ENCODE measurements at places on chromosomes 7 and 10.

GRCh38 chr7:31782411-31782991 is 95.5 kb downstream of the PPP1R17 start:
- DNase-seq: no peak

DNA sequence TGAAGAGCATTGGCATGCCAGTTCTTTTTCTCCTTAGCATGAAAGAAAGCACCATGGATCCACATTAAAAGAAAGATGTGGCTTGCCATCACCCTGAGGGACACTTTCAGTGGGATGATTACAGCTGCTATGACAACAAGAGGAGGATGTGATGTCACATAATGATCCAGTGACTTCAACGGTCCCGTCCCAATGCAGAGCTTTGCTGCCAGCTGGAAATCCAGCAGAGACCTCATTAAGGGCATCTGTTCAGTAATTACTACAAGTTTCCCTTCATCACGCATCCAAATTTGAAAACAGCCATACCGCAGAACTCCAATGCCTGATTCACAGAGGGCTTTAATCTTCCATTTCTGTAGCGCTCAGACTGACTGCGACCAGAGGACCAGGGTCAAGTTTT is 206.6 kb downstream of the LSM5 start:
- DNase-seq: no peak

DNA sequence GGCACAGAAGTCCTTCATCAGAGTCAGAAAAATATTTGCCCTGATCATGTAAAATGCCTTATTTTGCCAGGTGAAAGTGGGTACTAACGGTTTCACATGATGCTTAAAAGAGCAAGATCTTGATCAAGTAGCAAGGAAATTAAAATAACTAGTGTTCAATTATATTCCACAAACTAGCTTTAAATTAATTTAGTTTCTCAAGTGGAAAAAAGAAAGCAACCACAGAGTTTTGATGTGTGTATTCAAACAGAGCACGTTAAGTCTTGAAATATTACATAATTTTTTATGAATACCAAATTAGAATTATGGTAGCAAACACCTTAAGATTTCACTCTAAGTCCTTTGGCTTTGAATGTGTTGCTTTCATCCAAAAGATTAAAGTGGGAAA is 47.3 kb downstream of the PIP4K2A start:
- DNase-seq: no peak

DNA sequence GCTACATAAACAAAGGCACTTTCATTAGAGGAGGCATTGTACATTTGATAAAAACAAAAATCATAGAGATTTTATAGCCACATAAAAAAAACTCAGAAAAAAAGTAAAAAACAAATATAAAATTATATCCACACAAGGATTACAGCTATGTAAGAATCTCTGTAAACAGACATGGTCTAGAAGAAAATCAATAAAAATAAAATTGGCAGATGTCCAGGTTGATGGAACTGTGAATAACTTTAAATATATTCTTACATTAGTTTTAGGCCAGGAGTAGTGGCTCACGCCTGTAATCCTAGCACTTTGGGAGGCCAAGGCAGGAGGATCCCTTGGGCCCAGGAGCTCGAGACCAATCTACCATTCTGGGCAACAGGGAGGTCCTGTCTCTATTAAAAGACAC is 19.2 kb downstream of the SLC35B4 start:
- no peak for DNase-seq

GRCh38 chr10:20999699-21000098 is 102.6 kb upstream of the NEBL start:
- DNase-seq: no peak

- DNase-seq: no peak
Observed at GRCh38 chr7:114911411-114911810, 10.5 kb upstream of the MDFIC start.

- DNase-seq: no peak
Observed at GRCh38 chr10:42960991-42961795, 115.7 kb upstream of the RET start.

DNA sequence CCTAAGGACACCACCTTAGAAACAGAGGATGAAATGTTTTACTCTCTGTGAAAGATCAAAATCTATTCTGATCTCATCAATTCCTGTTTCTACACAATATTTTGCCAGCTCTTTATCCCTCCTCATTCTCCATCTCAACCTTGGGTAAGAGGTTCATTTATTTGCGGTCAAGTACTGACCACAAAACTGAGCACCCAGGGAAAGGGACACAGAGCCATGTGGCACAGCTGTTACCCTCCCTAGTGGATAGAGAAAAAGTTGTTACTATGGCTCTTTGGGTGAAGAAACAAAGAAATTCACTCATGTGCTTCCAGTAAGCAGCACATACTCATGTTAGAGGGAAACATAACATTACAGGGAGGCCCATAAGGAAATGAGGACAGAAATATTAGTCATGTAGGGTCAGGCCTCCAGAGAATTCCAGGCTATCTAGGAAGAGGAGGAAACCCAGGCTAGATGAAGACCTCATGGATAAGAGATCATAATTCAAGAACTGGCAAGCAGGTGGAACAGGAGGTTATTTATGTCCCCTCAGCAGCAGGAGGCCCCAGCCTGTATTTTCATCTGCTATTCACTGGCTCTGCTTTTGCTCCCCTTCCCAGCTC is 114.5 kb downstream of the ATE1 start:
- no peak for DNase-seq

GRCh38 chr7:119783799-119784198 is 489.2 kb upstream of the KCND2 start:
- no peak for DNase-seq

DNA sequence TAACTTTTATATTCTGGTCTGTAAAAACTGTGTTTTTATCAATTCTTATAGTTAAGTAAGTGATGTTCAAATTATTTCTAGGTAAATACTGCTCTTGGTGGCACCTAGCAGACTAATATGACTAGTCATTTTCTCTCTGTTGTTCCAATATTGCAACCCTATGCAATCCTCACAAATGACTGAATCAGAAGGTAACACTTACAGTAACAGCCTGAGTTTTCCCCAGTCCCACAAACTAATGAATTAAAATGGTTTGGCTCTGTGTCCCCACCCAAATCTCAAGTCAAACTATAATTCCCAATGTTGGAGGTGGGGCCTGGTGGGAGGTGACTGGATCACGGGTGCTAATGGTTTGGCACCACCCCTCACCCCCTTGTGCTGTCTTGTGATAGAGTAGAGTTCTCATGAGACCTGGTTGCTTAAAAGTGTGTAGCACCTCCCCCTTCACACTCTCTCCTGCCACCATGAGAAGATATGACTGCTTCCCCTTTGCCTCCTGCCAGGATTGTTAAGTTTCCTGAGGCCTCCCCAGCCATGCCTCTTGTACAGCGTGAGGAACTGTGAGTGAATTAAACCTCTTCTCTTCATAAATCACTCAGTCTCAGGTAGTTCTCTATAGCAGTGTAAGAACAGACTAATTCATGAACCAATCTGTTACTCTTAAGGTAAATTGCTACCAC is 43.5 kb downstream of the MTPN start:
- no peak for DNase-seq

DNA sequence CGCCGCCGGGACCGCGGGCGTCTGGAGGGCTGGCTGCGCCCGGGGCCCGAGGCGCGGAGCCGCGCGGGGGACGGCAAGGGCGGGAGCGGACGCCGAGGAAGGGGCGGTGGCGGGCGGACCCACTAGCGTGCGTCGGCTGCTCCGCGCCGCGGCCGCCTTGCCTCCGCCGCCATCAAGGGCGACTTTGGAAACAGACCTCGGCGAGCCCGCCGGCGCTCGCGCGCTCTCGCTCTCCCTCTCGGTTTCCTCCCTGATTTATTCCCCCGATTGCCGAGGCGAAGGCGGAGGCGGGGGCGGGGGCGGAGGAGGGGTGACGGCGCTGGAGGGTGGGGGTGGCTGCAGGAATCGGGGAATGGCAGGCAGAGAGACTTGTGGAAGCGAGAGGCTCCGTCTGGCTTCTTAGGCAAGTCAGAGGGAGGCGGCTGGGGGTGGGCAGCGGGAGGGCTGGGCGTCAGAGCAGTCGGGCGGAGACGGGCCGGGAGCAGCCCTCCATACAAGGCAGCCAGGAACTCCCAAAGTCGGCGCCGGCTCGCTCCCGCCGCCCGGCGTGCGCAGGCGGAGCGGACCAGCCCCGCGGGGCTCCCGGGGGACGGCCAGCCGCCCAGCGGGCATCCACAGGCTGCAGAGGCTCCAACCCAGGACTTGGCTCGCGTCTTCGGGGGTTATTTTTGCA is at the start of gene CACNA2D1:
CACNA2D1 (minus strand) TSS at position 231 of the 673 bp plus-strand sequence.
- peak; percentile 20 for DNase-seq

- peak; percentile 66 for DNase-seq
Observed at GRCh38 chr10:121927841-121928527, at the start of gene ATE1. Gene ATE1 (minus strand): TSS chr10:121928031. CDS start chr10:121927949, 82 bp downstream.

- DNase-seq: no peak
Observed at GRCh38 chr7:32379510-32380112, 110.6 kb downstream of the LSM5 start.
